CD4-positive, alpha-beta T cell treated with Interleukin-15 for 4 hours (primary cell): ENCODE measurements at places on chromosomes 2 and 18.

DNA sequence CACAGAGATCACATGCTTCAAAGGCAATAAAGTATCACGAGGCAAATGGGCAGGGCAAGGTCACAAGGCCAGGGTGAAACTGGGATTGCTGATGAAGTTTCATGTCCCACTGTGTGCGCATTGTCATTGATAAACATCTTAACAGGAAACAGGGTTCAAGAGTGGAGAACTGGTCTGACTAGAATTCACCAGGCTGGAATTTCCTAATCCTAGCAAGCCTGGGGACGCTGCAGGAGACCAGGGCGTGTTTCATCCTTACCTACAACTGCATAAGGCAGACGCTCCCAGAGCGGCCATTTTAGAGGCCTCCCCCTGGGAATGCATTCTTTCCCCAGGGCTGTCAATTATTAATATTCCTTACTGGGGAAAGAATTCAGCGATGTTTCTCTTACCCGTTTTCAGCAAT lies 33.2 kb downstream of the PTPN4 start:
- no peak for DNase-seq

DNA sequence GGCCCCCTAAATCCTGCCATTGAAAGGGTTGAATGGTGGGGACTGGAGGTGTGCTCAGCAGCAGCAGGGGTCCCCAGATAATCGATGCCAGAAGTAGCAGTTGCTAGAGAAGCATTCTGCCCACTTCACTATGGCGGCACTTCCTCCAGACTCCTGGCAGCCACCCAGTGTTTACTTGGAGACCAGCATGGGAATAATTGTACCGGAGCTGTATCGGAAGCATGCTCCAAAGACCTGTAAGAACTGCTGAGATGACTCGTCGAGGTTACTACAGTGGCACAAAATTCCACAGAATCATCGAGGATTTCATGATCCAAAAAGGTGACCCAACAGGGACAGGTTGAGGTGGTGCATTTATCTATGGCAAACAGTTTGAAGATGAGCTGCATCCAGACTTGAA lies 11.0 kb upstream of the GAREM2 start:
- no peak for DNase-seq

- no peak for DNase-seq
These were observed 29.6 kb downstream of the LBH start for GRCh38 chr2:30260941-30261340.

DNA sequence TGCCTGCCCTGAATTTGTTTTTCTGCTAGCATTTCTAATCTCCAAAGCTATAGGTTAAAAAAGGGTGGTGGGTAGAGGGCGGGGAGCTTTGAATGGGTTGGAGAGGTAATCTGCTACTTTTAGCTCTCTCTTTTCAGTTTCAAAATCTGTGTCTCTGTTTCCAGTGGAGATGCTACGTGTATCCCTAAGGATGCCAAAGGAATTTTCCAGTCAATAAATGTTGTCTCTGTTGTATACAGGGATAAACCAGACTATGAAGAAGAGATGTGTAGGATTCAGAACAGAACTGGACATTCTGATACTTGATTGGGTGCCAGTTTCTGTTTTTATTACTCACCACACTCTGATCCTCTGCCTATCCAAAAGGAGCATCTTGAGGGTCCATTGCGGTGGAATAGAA lies 50.1 kb downstream of the TMEM178A start:
- DNase-seq = no peak

- no peak for DNase-seq
These were observed 543.6 kb downstream of the PLCL1 start for GRCh38 chr2:198347946-198348345.

- no peak for DNase-seq
These were observed 434.2 kb downstream of the MEIS1 start for GRCh38 chr2:66869076-66869475.

GRCh38 chr2:127439343-127439742 lies 21.1 kb downstream of the PROC start:
- no peak for DNase-seq
